ENCODE measurements at places on chromosomes 1 and 21.

- DNase-seq = no peak
Observed at GRCh38 chr1:24293392-24294227, 25.5 kb upstream of the GRHL3 start.

- no peak for DNase-seq
Observed at GRCh38 chr1:231883382-231883781, 256.8 kb downstream of the DISC1 start.

GRCh38 chr1:55063577-55063942 is 24.2 kb downstream of the PCSK9 start:
- DNase-seq = no peak

DNA sequence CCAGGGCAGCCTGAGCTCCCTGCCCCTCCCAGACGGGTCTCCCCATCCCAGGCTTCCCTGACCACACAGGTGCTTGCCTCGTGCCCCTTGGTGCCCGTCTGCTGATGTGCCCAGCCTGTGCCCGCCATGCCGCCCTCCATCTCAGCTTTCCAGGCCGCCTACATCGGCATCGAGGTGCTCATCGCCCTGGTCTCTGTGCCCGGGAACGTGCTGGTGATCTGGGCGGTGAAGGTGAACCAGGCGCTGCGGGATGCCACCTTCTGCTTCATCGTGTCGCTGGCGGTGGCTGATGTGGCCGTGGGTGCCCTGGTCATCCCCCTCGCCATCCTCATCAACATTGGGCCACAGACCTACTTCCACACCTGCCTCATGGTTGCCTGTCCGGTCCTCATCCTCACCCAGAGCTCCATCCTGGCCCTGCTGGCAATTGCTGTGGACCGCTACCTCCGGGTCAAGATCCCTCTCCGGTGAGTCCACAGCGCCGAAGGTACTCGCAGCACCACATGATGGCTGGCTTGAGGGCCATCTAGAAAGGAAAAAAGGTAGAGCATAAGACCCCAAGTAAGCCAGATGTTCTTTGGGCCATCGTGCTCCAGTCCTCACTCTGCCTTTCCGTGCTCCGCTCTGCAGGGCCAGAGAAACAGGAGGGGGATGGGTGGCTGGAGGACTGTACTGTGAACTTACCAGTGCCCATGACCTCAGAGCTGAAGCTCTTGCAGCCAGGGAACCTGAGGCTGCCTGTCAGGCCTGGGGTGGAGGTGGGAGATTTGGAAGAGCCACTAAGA is 1.4 kb downstream of the ADORA1 start:
- no peak for DNase-seq

GRCh38 chr1:3725366-3725765 is 26.9 kb upstream of the CCDC27 start:
- DNase-seq = no peak

DNA sequence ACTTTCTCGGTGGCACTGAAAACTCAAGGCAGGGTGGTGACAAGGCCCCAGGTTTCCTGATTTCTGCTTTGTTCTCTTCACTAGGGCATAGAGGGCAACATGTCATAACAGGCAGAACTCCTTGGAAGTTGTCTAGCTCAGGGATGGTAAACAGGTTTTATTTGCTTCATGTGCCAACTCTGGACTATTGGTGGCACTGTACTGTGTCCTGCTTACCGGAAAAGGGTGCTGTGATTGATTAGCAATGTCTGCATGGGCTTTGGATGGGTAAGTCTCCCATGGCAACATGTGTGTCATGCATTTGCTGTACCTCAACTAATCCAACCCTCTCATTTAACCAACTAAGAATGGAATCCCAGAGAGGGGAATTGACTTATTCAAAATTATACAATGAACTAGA is 70.7 kb upstream of the USP24 start:
- DNase-seq = no peak

DNA sequence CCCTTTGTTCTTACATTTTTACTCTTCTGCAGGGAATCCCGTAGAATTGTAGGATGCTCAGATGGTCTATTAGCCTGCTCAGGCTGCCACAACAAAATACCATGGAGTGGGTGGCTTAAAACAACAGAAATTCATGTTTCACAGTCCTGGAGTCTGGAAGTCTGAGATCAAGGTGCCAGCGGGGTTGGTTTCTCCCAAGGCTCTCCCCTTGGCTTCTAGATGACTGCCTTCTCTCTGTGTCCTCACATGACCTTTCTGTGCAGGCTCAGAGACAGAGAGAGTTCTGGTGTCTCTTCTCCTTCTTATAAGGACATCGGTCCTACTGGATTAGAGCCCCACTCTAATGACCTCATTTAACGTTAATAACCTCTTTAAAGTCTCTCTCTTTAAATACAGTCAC is 41.7 kb downstream of the HUNK start:
- no peak for DNase-seq

DNA sequence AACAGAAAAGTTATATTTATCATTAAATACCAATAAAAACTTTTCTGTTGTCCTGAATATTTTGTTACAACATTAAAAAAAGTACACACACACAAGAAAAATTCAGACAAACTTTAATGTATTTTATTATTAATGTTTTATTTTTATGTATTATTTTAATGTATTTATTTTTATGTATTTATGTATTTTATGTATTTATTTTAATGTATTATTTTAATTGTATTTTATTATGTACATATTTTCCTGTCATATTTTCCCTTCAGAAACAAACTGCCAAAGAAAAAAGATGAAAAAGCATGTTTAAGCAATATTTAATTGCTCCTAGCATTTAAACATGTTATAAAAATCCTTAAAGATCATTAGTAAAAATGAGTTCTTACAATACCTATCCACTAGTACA is 222.1 kb downstream of the RERE start:
- DNase-seq = no peak

DNA sequence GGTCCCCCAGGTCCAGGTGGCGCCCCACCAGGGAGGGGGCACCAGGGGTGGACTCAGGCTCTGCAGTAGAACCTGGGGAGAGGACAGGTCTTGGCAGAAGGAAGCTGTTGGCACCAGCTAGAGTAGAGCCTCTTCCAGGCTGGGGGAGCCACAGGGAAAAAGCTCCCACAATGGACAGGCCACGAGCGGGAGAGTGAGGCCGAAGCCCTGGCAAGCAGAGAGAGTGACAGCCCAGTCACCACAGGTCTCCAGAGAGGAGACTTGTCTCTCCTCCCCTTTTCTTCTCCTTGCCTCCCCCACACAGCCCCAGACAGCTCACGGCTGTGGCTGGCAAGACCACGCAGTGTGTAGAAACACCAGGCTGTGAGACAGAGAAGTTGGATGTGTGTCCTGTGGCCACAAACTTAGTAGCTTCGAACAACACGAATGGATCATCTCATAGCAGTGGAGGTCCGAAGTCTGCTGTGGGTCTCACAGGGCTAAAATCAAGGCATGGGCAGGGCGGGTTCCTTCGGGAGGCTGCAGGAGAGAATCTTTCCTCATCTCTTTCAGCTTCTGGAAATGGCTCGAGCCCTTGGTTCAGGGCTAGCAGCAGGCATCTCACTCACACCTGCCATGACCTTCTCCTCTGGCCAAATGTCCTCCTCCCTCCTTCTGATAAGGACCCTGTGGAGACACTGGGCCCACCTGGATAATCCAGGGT is 3.3 kb downstream of the KRTAP12-4 start:
- no peak for DNase-seq

DNA sequence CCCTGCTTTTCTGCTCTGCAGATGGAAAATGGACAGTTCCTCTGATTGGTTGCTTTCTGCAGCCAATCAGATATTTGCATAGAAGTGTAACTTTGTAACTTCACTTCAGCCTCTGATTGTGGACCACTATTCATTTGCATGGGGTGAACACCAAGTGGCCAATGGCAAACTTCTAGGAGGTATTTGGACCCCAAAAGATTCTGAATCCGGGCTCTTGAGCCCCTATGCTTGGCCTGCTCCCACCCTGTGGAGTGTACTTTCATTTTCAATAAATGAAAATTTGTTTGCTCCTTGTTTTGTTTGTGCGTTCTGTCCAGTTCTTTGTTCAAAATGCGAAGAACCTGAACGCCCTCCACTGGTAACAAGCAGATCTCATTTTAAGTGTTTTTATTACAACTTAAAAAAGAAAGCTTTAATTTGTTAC is 6.4 kb upstream of the GSTM4 start:
- peak; percentile 22 for DNase-seq

GRCh38 chr1:11052839-11053757 is 6.1 kb upstream of the MASP2 start:
- no peak for DNase-seq

- DNase-seq = no peak
Observed at GRCh38 chr1:105101261-105101660, 1351.6 kb downstream of the AMY1C start.

DNA sequence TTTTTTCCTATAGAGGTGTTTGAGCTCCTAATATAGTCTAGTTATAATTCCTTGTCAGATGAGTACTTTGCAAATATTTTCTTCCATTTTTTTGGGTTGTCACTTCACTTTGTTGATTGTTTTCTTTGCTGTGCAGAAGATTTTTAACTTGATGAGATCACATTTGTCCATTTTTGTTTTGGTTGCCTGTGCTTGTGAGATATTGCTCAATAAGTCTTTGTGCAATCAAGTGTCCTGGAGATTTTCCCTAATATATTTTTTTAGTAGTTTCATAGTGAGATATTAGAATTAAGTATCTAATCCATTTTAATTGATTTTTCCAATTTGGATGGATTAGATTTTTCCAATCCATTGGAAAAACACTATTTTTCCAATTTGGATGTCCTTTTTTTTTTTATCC is 1395.5 kb downstream of the PLA2G4A start:
- no peak for DNase-seq

DNA sequence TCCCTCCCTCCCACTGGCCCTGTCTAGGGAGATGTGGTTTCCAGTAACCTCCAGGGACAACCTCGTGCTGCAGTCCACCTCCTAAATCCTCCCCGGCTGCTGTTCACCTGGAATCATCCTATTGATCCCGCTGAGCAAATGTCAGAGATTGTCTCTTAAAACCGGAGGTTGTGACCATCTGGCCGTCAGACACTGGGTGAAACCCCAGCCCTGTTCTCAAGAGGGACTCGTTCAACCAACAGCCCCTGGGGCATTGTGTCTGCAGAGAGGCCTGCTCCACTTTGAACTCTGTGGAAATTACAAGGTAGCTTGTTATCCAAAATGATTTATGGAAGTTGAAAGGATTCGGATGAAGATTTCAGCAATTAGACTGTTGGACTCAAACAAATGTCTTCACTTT is 498.0 kb downstream of the MATN1 start:
- DNase-seq = no peak

- peak; percentile 29 for DNase-seq
Observed at GRCh38 chr1:69700770-69701169, 133.0 kb downstream of the LRRC7 start.

- DNase-seq = no peak
Observed at GRCh38 chr21:42302794-42303193, 12.4 kb downstream of the TFF3 start.

DNA sequence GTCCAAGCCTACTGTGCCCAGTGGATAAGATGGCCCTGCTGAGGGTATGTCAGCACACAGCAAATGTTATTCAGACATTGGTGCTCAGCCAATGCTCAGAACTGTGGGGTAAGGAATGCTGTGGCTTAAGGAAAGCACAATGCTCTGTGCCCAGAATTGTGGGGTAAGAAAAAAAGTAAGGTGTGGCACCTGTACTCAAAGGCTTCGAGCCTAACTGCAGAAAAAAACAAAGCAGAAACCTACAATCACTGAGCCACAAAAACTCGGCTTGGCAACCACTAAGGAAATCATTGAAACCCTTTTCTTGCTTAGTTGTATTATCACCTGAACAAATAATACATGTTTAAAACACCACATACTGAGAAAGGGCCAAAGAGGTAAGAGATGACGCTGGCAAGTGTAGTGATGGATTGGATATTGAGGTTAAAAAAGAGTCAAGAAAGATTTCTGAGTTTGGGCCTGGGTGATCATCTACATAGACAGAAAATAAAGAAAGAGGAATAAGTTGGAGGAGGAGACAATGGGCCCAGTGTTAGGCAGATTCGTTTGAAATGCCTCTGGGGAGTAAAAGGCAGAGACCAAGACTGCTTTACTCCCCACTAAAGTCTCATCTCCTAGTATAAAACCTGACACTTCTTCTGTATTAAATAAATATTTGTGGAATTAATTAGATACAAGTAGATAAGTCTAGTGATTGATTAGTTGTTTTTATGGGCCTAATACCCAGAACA is 25.9 kb upstream of the ATP1A1 start:
- no peak for DNase-seq

- DNase-seq = peak; percentile 61
Observed at GRCh38 chr1:28115267-28115666, 26.9 kb upstream of the EYA3 start.

DNA sequence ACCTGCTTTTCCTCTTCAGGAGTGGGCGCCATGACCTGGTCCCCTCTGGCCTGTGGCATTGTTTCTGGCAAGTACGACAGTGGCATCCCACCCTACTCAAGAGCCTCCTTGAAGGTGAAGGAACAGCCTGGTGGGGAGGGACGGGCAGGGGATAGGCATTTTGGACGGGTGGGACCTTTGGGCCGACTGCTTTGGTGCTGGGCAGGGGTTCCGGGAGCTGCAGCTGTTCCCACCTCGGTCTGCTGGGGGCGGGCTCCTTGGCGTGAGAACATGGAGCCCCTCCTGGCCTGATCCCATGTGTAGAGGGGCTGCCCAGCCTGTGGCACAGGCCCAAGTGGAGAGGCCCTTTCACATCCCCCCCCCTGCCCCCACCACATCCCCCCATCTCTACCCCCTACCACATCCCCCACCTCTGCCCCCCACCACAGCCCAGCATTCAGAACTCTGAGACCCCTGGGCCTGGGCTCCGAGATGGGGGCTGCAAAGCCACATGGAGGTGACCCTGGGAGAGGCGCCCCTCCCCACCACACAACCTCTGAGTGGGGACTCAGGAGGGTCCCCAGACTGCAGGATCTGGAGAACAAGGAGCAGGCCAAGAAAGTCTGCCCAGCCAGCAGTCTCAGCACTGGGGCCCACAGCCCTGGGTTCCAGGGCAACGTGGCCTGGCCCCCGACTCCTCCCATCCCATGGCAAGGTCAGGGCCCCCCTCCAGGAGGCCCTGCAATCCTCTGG is 50.0 kb downstream of the KCNAB2 start:
- no peak for DNase-seq

GRCh38 chr1:150173141-150173585 is 23.4 kb downstream of the PLEKHO1 start:
- no peak for DNase-seq

DNA sequence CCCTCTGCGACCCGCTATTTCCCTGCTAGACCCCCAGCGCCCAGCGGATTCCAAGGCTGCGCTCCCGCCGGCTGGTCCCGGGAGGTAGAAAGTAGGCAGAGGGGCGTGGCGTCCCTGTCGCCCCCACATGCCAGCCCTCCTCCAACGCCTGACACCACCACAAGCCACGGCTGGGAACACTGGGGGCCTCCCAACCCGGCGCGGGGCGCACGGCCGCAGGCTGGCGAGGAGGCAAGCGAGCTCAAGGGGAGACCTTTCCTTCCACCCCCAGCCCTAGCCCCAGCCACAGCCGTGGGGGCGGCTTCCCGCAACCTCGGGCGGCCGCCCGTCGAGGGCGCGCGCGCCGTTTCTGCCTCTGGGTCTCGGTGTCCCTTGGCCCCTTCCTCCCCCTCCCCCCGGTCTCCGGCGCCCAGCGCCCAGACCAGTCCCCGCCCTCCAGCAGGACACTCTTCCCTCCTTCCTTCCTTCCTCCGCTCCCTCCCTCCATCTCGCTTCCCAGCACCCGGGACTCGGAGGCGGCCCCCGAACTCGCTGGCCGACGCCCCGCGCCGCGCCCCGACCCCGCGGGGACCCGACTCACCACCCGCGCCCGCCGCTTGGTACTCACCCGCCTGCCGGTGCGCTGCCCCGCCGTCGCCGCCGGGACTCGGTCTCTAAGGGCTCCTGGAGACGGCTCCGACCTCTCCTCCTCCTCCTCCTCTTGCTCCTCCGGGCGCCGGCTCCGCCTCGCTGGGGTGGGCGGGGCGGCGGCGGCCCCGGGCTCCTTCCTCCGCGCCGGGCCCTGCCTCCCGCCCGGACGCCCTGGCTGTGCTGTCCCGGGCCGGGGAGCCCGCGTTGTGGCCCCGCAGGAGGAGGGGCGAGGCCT is at the start of gene GNG12:
GNG12 (minus strand) TSS at position 731 of the 865 bp plus-strand sequence. CDS start 125,781 bp downstream, outside the sequence.
- peak; percentile 87 for DNase-seq

All from mesenchymal stem cell (in vitro differentiated cells and primary cell).